NCI-H1048 (cell line): ENCODE measurements at places on chromosomes 5 and 9.
A peak's percentile ranks its signal among the peaks of the same experiment; 100 is the strongest.

DNA sequence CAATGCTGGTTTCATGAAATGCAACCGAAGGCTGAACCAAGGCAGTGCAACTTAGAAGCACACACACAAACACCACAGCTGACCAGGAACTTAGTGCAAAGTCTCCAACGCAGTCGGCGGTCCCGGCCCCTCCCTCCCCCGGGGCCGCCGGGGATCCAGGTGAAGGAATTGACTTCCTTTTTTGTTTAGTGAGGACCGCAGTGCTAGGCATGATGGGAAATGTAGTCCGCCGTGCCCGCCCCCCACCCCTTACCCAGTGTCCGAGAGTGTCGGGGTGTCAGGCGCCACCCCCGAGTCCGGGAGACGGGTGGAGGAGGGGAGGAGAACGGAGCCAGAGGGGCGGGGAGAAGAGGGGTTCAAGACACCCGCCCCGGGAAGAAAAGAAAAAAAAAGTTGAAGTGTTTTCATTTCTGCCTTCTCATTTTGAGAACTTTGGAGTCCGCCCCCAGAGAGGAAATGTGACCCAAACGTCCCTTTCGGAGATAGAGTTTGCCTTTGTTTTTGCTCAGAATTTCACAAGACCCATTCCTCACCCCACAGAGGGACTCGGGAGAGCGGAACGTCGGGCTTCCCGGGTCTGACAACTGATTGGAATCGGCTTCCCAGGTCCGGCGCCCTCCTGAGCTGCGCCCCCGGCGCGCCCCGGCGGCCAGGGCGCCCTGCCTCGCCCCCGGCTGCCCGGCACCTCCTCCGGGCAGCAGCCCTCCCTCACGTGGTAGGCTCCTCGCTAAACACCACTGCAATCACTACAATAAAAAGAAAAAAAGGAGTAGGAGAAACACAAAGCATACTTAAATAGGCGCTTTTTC is 2.0 kb downstream of the IER5L start:
- DNase-seq, result no peak

GRCh38 chr9:1429297-1429696 is 379.1 kb downstream of the DMRT2 start:
- no peak for DNase-seq

GRCh38 chr5:102986074-102986473 is 133.9 kb downstream of the GIN1 start:
- DNase-seq, result no peak

GRCh38 chr9:117487555-117488175 is 72.8 kb upstream of the ASTN2 start:
- DNase-seq, result peak; percentile 16

GRCh38 chr5:72076621-72077300 is 30.5 kb upstream of the MAP1B start:
- DNase-seq, result no peak

- DNase-seq, result no peak
These were observed 1.1 kb downstream of the GPBP1 start for GRCh38 chr5:57174890-57175510.

GRCh38 chr5:6354848-6355247 is 23.5 kb downstream of the MED10 start:
- no peak for DNase-seq

DNA sequence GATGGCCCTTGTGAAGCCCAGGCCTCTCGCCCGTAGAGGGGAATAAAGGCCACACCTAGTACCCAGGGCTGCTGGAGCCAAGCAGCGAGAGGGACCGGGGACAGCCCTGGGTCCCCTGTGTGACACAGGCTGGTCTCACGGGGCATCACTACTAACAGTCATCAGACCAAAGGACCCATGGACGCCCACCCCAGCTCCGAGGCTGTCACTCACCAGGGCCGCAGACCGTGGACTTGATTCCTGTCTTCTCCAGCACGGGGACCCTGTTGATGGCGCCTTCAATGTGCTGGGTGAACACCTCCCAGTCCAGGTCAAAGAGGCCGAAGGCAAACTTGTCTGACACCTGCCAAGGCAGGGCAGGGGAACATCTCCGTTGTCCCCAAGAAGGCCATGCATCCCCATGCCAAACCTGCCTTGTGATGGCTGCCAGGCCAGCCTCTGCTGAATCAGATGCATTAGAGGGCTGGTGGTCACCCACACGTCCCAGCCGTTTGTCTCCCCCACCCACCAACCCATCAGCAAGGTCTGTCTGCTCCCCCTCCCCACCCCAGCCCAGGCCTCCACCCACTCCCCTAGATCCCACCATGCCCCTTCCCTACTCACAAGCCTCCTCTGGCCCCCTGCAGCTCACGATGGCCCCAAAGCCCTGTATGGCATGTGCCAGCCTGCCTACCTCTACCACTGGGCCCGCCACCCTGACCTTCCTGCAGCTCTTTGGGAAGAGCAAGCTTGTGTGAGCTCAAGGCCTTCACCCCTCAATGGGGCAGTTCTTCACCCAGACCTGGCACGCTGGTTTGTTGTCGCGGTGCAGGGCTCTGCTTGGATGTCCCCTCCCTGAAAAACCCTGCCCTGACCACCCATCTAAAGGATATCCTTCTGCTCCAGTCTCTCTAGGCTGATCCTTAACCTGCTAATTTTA is 20.8 kb downstream of the SARDH start:
- DNase-seq, result no peak

- DNase-seq, result no peak
These were observed 18.7 kb upstream of the PSD2 start for GRCh38 chr5:139776861-139777260.

GRCh38 chr9:128099231-128099931 is 28.1 kb downstream of the PTGES2 start:
- DNase-seq, result no peak

DNA sequence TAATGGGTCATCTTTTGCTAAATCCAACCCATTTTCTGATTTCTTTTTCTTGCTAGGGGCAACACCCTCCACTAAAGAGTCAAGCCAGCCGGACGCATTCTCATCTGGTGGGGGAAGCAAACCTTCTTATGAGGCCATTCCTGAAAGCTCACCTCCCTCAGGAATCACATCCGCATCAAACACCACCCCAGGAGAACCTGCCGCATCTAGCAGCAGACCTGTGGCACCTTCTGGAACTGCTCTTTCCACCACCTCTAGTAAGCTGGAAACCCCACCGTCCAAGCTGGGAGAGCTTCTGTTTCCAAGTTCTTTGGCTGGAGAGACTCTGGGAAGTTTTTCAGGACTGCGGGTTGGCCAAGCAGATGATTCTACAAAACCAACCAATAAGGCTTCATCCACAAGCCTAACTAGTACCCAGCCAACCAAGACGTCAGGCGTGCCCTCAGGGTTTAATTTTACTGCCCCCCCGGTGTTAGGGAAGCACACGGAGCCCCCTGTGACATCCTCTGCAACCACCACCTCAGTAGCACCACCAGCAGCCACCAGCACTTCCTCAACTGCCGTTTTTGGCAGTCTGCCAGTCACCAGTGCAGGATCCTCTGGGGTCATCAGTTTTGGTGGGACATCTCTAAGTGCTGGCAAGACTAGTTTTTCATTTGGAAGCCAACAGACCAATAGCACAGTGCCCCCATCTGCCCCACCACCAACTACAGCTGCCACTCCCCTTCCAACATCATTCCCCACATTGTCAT is 72.0 kb downstream of the NUP214 start:
- DNase-seq, result no peak

- no peak for DNase-seq
These were observed 21.3 kb upstream of the SLC31A2 start for GRCh38 chr9:113129466-113129865.

DNA sequence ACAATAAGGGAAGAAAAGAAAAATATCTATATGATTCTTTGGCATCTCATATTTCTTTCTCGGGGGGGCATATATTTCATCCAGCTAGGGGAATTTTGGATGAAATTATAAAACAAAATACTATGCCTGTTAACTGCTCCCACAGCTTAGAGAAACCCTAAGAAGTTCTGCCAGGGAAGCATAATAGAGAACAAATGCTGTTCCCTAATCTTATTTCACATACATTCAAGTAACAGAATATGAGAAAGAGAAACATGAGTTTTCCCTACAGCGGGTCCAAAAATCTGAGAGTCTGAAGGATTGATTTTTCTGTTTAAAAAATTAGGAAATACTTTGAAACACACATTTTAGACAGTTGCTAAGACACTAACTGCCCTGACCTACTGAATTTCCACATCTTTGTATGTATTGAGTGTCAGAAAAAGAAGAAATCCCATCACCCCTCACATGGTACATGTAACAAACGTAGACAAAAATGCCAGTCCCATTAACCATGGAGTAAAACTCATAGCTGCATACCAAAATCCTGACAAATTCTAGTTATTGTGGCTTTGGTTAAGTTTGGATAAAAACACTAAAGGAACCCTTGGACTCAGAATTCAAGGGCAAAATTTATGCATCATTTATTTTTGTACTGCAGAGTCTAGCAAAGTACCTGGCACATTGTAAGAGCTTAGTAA is 620.2 kb upstream of the DMAC1 start:
- no peak for DNase-seq

DNA sequence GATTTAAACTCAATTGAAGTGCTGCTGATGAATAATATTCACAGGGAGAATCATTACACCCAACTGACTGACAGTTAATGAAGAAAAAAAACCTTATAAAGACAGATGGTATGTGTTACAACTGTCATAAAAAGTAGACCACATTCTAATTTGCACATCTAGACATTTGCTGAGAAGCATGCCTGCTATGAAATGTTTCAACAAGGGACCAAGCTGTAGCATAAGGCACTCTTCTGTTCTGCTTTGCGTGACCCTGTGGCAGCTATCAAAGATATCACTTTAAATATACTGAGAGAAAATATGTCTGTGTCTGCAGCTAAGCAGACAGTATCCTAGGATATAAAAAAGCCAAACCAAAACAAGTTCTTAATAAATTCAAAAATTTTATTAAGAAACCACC is 153.7 kb downstream of the TMEM232 start:
- no peak for DNase-seq

DNA sequence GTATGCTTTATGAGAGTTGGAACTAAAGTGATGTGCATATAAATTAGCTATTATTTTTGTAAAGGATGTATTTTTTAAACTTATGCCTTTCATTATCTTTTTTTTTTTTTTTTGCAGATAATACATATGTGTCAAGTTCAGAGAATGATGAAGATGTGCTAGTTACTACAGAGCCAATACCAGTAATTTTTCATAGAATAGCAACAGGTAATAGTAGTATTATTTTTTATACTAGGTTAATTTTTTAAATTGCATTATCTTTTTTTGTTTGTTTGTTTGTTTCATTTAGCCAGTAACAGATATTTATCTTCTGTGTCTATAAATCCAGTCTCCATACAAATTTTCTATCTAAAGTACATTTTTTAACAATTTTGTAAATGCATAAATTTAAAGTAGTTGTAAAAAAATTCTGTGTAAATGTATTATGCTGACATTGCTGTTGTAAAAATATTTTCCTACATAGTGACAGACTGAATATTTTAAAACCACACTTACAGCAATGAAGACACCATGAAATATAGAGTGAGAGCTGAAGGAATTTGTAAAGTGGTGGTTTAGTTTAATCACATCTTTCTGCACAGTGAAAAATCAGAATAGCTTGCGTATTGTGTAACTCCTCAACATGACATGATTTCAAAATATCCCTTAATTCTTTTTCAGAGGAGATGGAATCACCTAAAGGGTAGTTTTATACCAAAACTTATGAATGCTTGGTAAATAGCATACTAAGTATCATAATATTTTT is 93.3 kb downstream of the PARP8 start:
- DNase-seq, result no peak

DNA sequence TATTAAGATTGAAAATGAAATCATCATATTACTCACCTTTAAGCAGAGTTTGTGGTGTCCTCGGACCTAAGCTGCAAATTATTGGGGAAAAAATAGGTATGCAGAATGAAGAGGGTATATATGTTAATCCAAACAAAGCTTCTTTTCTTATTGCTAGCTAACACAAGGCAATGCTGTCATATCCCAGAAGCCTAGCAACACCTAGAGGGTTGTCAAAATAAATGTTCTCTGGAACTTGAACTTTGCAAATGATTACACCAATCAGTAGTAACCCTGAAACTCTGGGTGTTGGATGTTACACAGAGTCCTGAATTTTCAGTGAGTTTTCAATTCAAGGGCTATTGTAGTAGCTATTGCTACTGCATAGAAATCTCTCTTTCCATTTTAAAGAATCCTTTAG is at the start of gene C6:
TSS of gene C6 (minus strand) at position 193 of the 400 bp plus-strand sequence. CDS start 10,302 bp downstream, outside the sequence.
- no peak for DNase-seq

- DNase-seq, result no peak
These were observed 393.0 kb downstream of the TMEM167A start for GRCh38 chr5:82684165-82684564.

DNA sequence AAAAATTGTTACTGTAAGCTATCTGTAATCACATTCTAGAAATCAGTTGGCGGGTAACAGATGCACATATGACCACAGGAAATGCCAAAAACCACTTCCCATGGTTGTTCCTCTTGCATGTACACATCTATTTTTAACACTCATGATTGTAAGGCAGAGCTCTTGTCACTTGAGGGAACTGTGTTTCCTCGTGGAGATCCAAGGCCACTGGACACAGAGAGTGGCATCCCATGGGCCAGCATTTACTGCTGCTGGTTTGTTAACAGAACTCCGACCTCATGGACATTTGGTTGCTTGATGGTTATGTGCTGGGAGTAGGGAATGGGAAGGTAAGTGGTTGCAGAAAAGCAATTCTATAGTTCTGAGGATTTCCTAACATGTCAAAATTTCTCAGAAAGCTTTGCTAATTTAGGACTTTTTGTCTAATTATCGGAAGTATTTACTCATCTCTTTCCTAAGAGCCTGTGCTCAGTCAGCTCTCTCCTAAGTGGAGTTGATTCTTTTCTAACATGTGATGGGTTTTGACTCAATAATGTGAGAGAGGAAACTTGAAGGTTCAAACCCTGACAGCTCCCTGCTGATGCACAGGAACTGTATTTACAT is 202.0 kb upstream of the NR3C1 start:
- no peak for DNase-seq

DNA sequence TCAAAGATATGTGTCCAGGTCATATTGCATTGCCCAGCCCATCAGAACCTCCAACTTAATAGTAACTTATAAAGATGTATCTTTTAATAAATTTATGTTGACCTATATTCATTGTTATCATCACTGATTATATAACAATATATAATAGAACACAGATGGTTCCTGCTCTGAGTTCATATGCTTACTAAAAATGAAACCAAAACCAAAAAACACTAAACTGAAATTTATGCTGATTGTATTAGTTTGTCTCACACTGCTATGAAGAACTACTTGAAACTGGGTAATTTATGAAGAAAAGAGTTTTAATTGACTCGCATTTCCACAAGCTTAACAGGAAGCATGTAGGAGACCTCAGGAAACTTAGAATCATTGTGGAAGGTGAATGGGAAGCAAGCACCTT is 462.5 kb upstream of the TYRP1 start:
- DNase-seq, result no peak

- DNase-seq, result no peak
These were observed 652.2 kb upstream of the WWC1 start for GRCh38 chr5:167639273-167639672.

- DNase-seq, result no peak
These were observed 91.3 kb downstream of the RALGPS1 start for GRCh38 chr9:127005770-127006314.
